Fibroblast of mammary gland (primary cell): ENCODE measurements at places on chromosomes 11 and 22.

DNA sequence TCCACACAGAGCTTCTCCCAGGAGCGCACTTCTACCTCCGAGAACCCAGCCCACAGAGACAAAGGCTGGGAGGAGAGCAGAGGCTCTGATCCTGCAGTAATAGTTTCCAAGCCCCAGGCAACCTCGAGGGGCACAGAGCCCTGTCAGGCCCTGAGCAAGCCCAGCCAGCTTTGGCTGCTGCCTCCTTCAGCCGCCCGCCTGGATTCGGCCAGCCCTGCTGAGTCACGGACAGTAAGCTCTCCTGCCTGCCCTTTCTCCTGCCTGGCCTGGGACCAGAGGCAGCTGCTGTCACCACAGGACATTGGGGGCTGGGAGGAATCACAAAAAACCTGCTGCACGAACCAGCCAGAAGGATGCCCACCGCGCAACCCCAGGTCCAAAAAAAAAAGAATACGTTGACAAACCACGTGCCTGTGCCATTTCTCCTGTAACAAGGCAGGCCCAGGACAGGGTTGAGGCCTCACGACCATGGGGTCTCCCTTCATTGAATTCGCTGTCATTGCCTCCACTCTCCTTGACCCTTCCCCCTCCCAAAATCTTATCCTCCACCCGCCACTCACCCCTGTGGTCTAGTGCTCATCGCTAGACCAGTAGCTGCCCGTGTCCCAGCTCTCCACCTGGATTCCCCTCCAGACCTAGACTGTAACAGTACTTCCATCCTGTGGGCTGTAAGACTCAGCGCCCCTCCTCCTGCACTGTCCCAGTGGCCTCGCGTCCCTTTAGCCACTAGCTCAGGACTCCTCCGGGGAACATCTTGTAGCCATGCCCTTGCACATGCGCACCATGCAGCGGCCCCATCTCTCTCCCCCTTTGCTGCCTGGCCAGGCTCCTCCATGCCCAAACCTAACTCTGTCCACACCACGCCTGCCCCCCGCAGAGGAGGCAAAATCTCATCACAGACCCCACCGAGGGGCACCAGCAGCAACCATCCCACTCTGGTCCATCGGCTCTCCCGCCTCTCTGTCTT, 7.4 kb upstream of the SLC22A12 start:
- peak; percentile 60 for DNase-seq

GRCh38 chr11:120906766-120907165, 117.1 kb upstream of the TBCEL start:
- no peak for DNase-seq

GRCh38 chr11:13644997-13645687, 23.3 kb upstream of the FAR1 start:
- DNase-seq, result no peak

- DNase-seq, result no peak
Observed at GRCh38 chr11:7484645-7485044, 661 bp upstream of the OLFML1 start.

DNA sequence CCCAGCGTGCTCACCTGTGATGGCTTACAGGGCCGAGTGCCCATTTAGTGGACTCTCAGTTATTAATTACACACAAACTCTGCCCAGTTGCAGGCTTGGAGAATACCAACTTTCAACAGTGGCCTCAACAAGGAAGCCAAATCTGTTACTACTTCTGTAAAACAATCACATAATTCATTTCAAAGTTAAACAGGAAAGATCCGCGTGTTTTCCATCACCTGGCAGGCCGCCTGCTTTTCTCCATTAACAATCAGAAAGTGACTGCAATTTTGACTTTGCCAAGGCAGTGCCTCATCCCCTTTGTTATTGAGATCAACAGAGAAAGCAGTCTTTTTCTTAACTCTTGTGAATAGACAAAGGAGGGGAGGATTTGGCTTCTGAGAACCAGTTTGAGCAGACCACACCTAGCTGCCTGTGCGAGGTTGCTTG, 77.7 kb downstream of the BARX2 start:
- DNase-seq, result no peak

DNA sequence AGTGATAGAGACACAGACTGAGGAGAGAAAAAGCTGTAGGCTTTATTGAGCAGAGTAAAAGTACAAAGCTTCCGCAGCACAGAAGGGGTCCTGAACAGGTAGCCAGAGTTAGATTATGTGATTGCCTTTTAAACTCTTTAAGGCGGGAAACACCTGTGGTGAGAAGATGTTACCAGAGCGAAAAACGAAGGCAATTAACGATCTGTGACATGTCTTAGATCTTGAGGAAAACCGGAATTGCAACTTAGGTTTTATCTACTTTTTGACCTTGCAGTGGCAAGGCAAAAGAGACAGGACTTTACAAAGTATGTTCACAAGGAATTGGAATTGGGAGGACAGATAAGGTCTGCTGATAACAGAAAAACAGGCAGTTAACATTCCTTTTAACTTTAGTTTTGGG, 493.6 kb upstream of the FAT3 start:
- DNase-seq, result no peak

DNA sequence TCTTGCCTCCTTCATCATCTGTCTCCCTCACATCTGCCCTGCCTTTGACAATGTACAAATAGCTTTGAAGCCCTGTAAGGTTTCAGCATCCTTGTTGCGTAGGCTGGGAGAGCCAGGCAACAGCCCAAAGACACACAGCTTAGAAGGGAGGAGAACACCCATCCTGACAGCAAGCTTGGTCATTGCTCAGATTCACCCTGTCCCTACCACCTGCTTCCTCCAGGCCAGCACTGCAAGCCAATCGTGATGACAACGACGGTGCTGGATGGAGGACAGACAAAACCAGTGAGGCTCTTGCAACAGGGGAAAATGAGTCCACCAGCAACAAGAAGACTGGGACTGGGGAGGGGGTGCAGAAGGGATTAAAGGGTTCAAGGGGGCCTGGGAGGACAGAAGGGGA, 32.9 kb upstream of the CD5 start:
- no peak for DNase-seq

- peak; percentile 72 for DNase-seq
Observed at GRCh38 chr11:120303004-120303637, 22.0 kb upstream of the TLCD5 start.

GRCh38 chr11:58845386-58845785, 882 bp upstream of the GLYATL2 start:
- no peak for DNase-seq

- DNase-seq, result no peak
Observed at GRCh38 chr22:46619240-46619829, 851 bp upstream of the GRAMD4 start.

GRCh38 chr11:120540744-120541465, 29.4 kb downstream of the GRIK4 start:
- DNase-seq, result no peak

GRCh38 chr11:133541720-133542095, 9.4 kb upstream of the OPCML start:
- DNase-seq, result no peak

- no peak for DNase-seq
Observed at GRCh38 chr11:1129611-1130160, 28.1 kb upstream of the MUC5AC start.

- DNase-seq, result peak; percentile 55
Observed at GRCh38 chr11:9231848-9232177, 33.3 kb downstream of the DENND5A start.

DNA sequence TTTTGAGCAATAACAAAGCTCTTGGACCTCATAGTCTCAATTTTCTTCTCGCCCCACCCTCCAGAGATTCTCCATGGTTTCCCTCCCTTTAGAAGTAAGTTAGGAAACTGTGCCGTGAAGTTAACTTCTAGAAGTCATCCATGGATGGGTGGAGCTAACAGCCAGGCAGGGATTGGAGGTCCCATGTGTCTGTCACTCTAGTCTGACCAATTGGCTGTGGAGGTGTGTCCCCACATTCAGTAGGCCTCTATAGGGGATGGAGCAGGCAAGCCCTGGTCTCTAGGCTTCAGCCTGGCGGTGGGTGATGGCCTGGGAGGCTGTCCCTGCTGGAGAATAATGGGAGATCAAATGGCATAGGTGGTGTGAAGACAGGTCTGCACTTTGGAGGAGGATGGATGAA, 50.7 kb downstream of the TP53I11 start:
- DNase-seq, result peak; percentile 79

GRCh38 chr11:92870196-92870832, 99.1 kb upstream of the MTNR1B start:
- DNase-seq, result no peak

GRCh38 chr22:47091246-47091651, 328.8 kb downstream of the TBC1D22A start:
- no peak for DNase-seq

GRCh38 chr22:37807410-37808293, at the start of gene GCAT:
Gene GCAT, plus strand, starts transcription at chr22:37807934. Its CDS starts 34 bp downstream, at chr22:37807968.
- DNase-seq, result peak; percentile 94

- no peak for DNase-seq
Observed at GRCh38 chr11:123392431-123392830, 37.6 kb upstream of the GRAMD1B start.

GRCh38 chr11:17786824-17787525, 52.4 kb downstream of the KCNC1 start:
- peak; percentile 93 for DNase-seq

DNA sequence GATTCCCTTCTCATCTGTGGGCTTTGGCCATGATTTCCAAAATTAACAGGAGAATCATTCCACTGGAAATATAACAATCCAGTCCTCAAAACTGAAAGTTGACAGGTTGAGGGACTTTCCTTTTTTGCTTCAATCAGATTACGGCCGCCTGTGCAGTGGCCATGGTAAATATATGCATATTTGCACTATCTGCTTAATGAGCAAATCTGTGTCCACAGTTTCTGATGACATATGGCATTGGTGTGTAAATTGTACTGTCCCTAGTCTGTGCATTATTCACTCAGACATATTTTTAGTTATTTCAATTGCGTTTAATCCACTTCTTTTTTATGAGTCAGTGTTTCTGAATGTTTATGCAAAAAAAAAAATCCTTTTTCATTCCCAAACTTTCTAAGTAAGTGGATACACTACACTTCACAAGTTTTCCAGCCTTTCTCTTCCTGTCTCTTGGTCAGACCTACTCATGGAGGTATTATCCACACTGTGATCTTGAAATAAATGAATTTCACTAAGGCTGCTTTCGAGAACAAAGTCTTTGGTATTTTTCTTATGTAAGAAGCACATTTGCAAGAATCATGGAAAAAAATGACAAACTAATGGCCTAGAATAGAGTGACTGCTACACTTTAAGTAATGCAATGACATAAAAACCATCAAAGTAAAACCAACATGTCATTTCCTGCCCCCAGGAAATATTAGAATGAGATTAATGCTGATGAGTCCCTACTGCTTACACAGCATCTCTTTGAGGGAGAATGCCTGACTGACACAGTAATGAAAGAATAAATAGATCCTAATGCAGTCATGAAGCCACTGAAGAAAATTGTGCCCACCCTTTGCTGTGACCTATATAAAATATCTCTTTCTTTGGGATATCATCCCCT, 76.4 kb upstream of the MTNR1B start:
- no peak for DNase-seq

- no peak for DNase-seq
Observed at GRCh38 chr11:44598831-44599230, 33.4 kb downstream of the CD82 start.

- DNase-seq, result no peak
Observed at GRCh38 chr11:45906096-45906682, 882 bp downstream of the FREY1 start.

DNA sequence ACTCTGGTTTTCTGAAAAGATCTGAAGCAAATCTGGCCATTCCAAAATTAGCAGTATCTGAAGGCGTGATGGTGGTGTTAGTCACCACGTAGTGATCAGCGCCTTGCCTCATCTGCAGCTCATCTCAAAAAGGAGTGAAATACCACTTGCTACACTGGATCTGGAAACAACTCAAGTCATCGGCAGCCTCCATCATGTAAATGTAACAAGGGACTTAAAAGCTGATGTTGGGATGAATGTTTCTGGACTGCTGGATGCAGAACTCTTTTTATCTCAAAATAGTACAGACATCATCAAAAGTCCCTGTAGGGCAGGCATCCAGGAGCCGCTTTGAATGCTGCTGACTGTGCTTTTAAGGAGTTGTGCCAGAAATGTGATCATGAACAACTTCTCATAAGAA, 14.1 kb upstream of the APLP2 start:
- DNase-seq, result peak; percentile 76

DNA sequence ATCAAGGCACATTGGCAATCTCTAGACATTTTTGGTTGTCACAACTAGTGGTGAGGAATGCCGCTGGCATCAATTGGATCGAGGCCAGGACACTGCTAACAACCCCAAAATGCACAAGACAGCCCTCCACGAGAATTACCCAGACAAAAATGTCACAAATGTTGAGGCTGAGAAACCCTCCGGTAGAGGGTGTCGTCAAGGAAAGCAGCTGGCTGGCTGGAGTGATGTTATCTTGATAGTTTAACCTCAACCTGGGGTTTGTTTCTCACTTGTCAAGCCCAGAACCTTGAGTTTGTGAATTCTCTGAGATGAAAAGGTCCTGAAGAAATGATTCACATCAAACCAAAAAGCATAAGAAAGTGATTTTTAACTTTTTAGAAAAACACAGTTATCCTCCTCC, 21.1 kb upstream of the TMPRSS13 start:
- no peak for DNase-seq

DNA sequence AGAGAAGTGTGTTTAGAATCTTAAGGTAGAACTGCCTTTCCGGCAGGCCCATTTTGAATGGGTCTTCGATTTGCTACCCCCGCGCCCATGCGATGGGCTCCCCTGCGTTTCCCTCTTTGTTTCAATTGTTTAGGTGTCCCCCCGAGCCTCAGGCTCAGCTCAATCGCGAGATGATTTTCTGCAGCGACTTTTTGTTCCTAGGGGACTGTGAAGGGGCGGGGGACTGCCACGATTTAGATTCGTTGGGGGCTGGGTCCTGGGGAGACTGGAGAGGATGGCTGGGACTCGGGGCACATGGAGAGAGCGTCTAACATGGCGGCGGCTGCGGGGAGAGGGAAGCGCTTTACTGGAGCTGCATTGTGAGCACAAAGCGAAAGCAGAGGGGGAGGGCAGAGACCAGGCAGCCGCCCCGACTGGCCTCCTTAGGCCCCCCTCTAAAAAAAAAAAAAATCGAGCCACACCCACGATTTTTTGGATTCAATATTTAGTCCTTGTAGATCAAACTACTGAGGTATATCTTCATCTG, 1.7 kb downstream of the CAPRIN1 start:
- peak; percentile 73 for DNase-seq

DNA sequence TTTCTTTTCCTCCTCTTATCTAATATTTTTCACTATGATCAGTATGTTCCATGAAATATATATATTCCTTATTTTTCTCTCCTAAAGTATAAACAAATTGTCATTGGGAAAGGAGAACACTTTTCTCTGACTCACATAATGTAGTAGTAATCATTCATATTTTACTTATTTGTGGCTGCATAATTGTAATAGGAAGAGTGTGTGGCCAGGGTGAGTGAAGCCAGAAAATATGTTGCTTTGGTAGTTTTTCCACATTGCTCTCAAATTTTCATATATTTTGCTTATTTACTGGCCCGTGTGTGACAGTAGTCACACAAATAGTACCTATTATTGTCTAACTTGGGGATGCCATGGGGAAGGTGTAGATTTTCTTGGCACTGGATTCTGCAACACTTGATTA, 172.1 kb downstream of the DYNC2H1 start:
- peak; percentile 23 for DNase-seq
